NCI-H226 (cell line): ENCODE measurements at places on chromosomes 2 and 18.

DNA sequence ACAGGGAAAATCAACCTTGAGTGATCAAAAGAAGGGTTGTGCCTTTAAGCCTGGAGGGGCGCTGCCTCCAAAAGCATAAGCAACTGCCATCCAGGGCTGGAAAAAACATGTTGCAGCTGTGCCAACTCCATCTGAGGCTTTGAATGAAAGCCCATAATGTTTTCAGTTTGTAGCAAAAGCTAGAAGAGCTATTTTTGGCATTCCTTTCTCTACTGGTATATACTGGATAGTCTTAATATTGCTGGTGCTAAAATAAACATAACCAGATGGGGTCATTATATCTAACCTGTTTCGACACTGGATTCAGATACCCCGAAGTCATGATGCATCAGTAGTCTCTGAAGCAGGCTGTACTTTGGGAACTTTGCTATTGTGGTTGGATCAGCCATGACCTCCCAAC, 25.1 kb downstream of the ANXA4 start:
- peak; percentile 41 for DNase-seq

GRCh38 chr2:118698564-118698963, 148.9 kb downstream of the EN1 start:
- no peak for DNase-seq

- peak; percentile 11 for DNase-seq
Observed at GRCh38 chr2:151071382-151071781, 190.3 kb downstream of the RBM43 start.

- DNase-seq = no peak
Observed at GRCh38 chr18:76658627-76659026, 163.6 kb upstream of the ZNF516 start.

GRCh38 chr2:188884517-188884916, 89.7 kb upstream of the COL3A1 start:
- DNase-seq = no peak

- DNase-seq = no peak
Observed at GRCh38 chr2:101361121-101361520, 26.2 kb downstream of the CREG2 start.

GRCh38 chr2:46966576-46966975, 51.0 kb upstream of the MCFD2 start:
- peak; percentile 36 for DNase-seq

DNA sequence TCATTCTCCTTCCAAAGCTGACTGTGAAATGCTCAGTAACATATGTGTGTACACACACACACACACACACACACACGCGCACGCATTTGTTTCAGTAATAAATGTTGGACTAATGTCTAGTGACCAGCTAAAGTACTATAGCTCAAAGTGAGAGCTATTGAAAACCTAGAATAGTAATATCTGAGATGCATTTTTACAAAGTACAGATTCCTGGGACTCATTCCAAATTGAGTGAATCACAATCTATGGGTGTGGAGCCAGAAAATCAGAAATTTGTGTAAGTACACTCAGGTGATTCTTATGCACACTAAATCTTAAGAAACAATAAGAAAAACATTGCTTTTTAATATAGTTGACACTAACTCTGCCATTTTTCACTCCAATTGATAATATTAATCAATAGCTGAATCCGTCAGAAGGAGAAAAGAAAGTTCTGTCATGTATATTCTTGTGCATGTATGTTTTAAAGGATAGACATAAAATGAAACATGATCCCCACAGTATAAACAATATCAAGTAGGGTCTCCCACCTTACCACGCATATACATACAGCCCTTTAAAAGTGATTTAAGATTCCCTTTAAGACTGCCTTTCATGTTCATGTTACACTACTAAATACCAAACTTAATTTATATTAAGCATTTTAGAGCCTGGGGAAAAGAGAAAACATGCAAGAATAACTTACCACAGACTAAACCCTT, 123.5 kb downstream of the ATAD2B start:
- DNase-seq = peak; percentile 68

GRCh38 chr2:24908461-24908901, 11.6 kb downstream of the ADCY3 start:
- no peak for DNase-seq

DNA sequence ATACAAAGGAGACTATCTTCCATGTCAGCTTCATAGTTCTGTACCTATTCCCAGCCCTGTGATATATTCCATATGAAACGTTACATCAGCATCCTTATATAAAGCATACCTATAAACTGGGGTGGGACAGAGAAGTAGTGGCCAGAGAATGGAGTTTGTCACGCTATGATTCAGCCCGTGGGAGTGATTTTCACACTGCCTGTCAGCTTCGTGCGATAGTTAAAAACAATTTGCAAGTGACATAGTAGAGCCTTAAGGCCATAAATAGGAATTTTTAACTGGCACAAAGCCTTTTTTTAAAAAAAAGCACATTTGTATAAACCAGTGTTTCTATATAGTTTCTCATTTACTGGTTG, 30.2 kb downstream of the PKP4 start:
- DNase-seq = no peak

DNA sequence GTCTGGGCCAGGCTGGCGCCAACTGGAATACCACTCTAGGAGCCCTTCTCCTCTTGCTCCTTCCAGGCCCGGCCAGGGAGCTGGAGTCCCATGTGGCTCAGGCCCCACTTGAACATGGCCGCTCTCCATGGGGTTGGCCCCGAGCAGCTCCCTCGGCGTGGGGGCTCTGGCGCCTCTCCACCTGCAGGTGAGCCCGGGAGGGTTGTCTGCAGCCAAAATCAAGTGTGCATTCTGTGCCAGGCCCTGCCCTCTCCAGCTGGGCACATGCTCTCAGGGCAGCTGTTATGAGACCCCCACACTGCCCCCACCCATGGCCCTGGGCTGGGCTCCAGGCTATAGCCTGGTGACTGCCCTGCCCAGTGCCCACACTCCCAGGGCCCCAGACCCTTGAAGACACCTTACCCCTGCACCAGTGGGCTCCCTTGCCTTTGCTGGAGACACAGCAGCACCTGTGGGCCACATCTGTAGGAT, 45.8 kb upstream of the HS6ST1 start:
- DNase-seq = no peak

DNA sequence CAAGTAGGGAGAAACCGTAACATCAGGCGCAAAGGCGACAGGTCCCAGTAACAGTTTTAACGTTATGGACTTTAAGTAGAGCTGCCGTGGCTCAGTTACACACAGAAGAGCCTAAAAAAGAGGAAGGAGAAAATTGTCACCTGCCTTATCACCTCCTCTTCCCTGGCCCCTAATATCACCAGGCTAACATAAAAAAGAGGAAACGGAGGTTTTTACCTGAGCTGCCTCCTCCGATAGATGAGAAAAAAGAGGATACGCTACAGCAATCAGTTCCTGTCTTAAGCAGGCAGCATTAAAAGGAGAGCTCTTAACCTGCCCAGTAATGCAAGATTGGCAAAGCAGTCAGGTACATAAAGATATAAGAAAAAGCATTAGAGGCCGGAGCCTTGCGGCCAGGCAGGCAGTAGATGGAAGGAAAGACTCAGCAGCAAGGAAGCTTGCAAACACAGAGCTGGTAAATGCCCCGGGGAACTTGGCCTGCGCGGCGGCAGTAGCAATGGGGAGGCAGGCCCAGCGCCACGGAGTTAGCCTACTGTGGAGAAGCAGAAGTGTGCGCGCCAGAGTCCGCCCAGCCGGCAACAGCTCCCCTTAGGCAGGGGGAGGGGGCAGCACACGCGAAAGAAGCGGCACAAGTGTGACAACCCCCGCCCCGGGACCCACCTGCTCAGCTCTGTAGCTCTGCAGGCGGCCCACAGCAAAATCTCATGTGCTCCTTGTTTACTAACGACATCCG, 116.3 kb upstream of the SCN7A start:
- no peak for DNase-seq

DNA sequence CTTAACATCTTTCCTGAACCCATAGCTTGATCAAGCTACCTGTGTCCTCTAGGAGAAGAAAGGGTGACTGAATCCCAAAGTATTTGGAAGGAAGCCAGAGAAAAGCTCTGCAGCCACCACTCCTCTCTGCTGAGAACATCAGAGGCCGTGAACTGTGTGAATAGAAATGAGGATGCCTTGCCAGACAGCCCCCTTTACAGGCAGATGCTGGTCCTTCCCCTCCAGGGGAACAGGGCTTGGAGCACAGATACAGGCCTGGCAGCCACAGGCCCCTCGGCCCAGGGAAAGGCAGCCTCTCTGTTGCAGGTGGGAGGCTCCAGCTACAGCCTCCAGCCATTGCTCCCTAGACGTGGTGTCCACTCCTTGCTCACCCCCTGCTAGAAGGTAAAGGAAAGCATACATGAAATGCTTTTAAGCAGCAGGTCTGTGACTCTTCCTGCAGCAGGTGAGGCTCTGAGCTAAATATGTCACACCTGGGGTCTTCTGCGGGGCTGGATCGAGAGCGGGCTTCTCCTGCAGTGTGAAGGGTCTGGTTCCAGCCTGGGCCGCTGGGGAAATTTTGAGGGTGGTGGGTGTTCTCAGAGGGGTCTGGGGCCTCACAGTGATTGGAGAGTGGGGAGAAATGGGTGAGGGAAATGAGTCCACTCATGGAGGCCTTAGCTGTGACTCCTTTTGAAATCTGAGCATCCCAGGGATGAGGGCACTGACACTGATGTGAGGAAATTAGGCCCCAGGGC, 234.0 kb downstream of the KLHL29 start:
- DNase-seq = no peak

- no peak for DNase-seq
Observed at GRCh38 chr2:216727346-216728122, 32.2 kb upstream of the IGFBP5 start.
